ENCODE measurements at places on chromosomes 3 and 15. TPM values are rescaled to one million over a fixed set of nuclear protein-coding genes. Genes with fewer than 3 reads are reported as not detected.

- DNase-seq = no peak
Measured at GRCh38 chr15:56346414-56346813, 18.8 kb upstream of the TEX9 start.

DNAH12 gene
- 11.2 TPM for total RNA-seq

DNA sequence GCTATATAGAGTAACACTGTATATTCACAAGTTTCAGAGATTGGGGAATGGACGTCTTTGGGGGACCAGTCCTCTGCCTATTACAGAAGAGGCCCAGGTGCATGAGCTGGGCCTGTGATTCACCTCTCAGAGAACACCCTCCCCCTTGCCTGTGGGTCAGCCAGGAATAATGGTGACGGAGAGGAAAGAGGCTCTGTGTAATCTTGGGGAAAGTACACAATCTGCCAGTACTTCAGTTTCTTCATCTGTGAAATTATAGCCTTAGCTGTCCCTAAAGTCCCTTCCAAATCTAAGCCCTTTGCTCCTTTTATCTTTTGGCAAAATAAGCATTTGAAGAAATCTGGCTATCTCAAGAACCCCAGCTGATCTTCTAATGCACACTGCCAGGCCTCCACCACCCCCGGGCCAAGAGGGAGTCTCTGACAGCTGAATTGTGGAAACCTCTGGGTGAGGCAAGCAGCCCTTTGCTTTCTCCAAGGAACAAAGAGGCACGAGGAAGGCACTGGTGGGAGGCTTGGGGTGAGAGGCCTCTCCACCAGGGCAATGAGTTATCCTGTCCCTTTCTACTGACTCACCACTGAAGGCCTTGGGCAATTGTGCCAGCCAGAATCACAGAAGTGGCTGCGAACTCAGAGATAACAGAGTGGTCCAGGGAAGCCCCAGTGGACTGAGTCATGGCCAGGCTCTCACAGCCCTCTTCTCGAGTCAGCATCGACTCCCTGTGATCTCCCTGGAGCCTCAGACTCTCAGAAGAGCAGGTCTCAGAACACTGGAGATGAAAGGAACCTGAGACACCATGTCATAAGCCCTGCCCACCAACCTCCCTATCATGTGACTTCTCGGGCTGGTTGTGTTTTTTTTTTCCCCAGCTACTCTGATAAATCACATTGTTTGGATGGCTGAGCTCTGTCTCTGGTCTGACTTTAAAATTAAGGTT, 31.8 kb downstream of the CCNL1 start:
- peak; percentile 77 for DNase-seq

DNA sequence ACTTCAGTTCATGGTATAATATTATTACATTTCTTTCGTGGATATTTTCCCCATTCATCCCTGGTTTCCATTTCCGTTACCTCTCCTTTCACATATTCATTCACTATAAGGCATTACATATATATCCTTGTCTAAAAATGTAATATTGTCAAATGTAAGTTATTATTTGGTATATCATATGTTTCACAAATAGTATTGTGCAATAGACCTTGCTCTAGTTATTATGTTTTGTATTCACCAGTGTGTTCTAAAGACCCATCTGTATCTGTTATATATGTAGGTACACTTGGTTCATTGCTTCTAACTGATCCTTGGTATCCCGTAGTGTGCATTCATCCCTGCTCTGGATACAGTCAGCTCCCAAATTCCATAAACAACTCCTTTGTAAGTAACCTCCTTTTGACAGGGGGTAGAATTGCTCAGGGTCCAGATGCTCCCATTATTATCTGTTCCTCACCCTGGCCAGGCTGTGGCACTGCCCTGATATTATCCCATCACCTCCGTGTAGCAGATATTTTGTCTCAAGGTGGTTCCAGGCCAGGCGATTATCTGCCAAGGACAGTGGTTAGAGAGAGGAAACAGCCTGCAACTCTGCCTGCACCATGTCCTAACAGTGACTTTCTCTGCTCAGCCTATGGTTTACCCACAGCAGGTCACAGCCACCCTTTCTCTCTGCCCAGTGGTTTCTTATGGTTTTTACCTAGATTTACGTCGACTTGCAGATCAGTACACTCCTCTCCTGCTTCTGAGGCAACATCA, 29.2 kb downstream of the PAQR9 start:
- no peak for DNase-seq

GRCh38 chr3:168427835-168428475, 332.2 kb upstream of the GOLIM4 start:
- DNase-seq = no peak

- DNase-seq = no peak
Measured at GRCh38 chr3:7512048-7512447, 651.1 kb downstream of the GRM7 start.

GRCh38 chr15:92610101-92610520, 45.5 kb downstream of the FAM174B start:
- no peak for DNase-seq

DNA sequence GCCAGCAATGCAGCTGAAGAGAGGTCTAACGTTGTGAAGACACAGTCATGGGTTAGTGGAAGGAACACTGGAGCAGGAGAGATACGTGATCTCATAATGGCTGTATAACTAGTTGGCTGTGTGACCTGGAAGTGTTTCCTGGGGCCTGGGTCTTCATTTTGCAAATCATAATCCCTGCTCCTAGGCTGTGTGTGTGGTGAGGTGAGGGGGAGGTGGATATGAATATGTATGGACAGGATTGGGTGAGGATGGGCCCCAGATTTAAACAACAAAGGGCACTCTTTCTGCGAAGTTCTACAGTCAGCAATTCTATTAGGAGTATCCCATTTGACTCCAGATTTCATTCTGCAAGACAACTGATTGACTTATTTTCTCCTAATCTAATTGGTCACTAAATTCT, 41.3 kb downstream of the ANKRD28 start:
- no peak for DNase-seq

GRCh38 chr3:15074500-15074899, 9.4 kb upstream of the MRPS25 start:
- no peak for DNase-seq

TNNC1 gene
- total RNA-seq = 44.0 TPM

DNASE1L3 gene
- 12.0 TPM for total RNA-seq

DNA sequence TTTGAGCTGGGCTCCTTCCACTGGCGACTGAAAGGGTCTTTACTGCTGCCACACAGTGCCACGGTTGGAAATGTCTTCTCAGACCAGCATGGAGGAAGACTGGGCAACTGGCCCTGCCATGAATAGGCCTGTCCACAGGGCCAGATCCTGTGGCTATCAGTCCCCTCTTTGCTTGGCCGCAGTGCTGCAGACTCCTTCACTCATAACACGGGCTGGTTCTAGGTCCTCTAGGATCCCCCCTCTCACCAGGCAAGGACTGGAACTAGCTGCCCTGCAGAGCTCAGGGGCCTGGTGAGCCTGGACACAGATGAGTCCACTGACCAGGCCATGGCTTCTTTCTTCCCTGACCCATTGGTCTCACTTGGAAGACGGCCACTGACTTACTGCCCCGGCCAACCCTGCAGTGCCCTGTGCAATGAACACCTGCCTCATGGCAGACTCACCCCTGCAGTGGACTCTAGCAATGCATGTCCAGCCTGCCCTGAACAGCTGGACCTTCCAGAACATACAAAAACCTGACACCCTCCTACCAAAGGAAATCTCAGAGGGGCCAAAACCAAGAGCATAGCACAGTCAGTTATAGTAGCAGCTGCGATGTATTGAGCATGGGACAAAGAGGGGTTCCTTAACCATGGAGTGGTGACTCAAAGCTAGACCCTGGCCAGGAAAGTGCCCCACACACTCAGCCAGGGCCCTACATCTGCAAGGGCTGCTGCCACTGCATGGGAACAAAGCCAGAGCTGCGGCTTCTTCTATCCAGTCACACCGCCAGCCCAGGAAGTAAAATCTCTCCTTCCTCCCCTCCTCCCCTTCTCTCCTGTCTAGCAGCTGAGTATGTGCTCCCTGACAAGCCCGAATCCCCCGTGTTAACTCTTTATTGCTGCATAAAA, 72.1 kb upstream of the ITGA11 start:
- no peak for DNase-seq

- DNase-seq = peak; percentile 91
Measured at GRCh38 chr3:46931631-46932331, 44.8 kb downstream of the CCDC12 start.

LSM3 gene
- total RNA-seq = 9.5 TPM

DNA sequence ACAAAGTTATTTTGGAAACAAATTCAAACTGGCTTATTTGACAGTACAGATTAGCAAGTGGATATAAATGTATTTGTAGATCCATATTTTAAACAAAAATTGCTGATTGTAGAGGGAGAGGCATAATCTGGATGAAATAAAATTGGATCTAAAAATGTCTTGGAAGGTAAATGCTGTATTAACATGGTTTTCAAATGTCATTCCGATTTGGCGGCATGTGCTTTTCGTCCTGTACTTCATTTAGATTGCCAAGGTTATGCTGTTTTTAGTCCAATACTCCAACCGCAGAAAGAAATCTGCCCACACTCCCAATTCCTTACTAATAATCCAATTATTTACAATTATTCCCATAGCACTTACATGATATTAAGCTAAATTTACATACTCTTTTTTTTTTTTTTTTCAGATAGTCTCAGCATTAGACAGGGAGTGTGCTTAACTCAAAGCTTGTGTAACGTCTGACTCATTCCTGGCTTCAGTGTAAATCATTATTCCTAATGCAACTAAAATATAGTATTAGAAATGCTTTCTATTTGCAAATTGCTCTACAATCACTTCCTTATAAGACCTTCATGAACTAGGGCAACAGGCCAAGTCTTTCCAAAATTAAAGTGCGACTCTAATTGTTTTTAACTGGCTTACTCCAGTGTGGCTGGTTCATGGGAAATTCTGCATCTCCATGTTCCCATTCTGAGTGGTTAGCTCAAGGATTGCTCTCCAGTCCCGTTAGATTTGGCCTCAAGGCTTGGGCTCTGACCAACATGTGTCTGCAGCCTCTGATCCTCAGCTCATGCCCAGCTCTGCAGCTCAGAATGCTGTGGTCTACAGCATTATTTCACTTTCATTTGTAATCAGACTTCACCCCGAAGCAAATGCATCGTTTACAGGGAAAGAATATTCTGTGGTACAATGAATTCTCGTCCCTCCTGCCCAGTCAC, 103.9 kb downstream of the FBN1 start:
- DNase-seq = no peak

TEX264 gene
- 43.5 TPM for total RNA-seq

- DNase-seq = no peak
Measured at GRCh38 chr3:18890449-18890848, 257.9 kb upstream of the KCNH8 start.

MORC1 gene
- total RNA-seq = not detected

DNA sequence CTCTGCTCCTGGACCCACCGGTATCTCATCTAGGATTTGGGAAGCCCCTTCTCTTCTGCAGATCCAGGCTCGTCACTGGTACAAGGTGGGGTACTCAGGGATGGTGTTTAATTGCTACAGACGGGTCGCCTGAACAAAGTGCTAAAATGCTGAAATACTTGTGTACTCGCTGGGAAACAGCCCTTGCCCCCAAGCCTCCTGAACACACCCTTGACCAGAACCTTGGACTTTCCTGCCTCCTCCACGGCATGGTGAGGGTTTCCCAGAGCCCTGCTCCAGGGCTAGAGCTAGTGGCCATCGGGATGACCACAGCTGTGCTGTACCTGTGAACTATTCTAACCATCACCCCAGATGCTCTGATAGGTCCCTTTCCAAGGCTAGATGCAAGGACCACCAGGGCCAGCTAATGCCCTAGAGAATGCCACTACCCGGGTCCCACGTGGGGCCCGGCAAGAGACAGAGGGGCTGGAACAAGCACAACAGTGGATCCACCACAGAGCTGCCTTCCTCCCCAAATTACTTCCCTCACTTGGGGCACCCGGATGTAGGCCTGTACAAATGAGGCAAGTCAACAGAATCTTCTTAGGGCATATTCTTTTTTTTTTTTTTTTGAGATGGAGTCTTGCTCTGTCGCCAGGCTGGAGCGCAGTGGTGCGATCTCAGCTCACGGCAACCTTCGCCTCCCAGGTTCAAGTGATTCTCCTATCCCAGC, 267.3 kb downstream of the FOXP1 start:
- DNase-seq = no peak

PRSS50 gene
- total RNA-seq = 0.41 TPM

DNA sequence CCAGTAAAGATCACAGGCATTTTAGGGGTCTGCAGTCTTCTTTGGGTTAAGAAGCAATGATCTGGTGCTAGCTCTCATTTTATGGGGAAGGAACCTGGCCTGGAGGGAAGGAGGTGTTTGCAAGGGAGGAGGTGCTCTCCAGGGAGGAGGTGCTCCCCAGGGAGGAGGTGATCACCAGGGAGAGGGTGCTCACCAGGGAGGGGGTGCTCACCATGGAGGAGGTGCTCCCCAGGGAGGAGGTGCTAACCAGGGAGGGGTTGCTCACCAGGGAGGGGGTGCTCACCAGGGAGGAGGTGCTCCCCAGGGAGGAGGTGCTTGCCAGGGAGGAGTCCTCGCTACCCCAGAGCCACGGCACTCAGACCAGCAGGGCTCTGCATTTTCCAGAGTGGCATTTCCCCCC, 115.7 kb downstream of the TLE3 start:
- DNase-seq = no peak

GOLGA8N gene
- total RNA-seq = 14.3 TPM

- DNase-seq = no peak
Measured at GRCh38 chr3:126999383-126999782, 16.5 kb downstream of the PLXNA1 start.

DNA sequence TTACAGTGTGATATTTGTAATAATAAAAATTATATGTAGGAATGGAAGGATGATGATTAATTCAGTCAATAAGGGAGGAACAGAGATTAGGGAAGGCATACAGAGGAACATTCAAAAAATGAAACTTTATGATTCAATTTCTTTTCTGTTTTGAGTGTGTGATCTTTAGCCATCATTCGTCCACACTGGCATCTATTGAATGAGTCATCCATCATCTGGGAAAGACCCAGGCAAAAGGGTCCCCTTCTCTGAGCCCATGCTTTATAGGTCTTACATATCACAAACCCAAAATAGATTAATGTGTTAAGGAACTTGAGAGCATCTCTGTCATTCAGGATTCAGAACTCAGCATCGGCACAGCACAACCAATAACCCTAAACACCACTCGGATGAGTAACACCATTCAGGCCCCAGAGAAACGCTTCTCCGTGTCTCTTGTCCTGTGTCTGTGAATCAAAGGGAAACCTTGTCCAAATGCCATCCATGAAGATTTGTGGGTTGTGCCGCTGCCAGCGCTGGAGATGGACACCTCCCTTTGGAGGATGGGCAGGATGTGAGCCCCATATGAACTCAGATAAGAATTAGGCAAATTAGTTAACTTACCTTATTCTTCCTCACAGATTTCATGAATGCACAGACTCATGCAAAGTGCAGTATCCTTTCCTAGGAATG, 21.7 kb upstream of the TPM1 start:
- DNase-seq = no peak

CPNE9 gene
- total RNA-seq = 0.44 TPM
